ENCODE measurements at places on chromosomes 12 and 14.

- no peak for DNase-seq
Observed at GRCh38 chr12:51891843-51892242, 3.9 kb downstream of the ANKRD33 start.

DNA sequence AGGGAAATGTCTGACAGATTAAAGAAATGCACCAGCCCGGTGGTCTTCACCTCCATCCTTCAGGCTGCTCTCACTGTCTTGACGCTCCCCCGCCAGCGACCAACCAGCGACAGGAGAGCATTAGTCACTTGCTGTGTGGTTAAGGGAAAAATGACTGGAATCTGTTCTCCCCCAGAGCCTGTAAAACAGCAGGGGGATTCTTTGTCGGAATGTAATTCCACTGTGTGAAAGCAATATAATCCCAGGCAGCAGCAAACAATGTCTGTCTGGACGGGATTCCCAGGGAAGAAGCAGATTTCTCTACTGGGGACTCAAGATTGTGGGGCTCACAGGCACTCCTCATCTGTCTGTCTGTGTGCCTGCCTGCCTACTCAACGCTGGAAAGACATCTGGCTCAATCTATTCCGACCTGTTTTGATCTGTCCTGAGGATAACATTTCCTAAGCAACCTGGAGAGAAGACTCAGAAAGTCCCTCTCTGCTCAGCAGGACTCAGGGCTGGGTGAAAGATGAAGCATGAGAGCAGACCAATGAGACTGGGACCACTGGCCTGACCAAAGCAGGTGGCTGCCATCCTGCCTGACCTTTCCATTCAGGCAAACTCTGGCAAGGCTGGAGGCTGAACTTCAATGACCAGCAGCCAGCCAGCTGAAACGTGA is 54.6 kb downstream of the NUAK1 start:
- DNase-seq = peak; percentile 75

GRCh38 chr14:51957950-51958349 is 31.4 kb upstream of the RTRAF start:
- no peak for DNase-seq

GRCh38 chr14:73723406-73723796 is 9.2 kb upstream of the PNMA1 start:
- DNase-seq = peak; percentile 53

GRCh38 chr12:26906704-26907103 is 31.1 kb downstream of the INTS13 start:
- no peak for DNase-seq

- no peak for DNase-seq
Observed at GRCh38 chr14:65096323-65097089, 5.8 kb downstream of the MAX start.

- DNase-seq = no peak
Observed at GRCh38 chr12:111074559-111074958, 154.2 kb upstream of the MYL2 start.

DNA sequence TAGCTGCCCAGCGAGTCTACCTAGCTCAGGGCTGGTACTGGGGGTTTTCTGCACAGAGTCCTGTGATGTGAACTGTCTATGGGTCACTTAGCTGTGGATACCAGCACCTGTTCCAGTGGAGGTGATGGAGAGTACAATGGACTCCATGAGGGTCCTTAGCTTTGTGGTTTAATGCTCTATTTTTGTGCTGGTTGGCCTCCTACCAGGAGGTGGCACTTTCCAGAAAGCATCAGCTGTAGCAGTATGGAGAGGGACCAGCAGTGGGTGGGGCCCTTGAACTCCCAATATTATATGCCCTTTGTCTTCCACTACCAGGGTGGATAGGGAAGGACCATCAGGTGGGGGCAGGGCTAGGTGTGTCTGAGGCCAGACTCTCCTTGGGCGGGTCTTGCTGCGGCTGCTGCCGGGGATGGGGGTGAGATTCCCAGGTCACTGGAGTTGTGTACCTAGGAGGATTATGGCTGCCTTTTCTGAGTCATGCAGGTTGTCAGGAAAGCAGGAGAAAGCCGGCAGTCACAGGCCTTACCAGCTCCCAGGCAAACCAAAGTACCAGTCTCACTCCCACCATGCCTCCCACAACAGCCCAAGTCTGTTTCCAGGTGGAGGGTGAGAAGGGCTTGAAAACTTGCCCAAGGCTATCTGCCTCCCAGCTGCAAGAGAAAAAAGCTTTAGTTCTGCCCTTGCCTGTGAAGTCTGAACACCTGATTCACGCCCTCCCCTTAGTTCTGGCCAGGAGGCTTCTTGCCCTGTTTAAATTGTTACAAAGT is 163.0 kb upstream of the NUDT4 start:
- no peak for DNase-seq

- DNase-seq = no peak
Observed at GRCh38 chr12:71024827-71025226, 104.3 kb upstream of the PTPRR start.

DNA sequence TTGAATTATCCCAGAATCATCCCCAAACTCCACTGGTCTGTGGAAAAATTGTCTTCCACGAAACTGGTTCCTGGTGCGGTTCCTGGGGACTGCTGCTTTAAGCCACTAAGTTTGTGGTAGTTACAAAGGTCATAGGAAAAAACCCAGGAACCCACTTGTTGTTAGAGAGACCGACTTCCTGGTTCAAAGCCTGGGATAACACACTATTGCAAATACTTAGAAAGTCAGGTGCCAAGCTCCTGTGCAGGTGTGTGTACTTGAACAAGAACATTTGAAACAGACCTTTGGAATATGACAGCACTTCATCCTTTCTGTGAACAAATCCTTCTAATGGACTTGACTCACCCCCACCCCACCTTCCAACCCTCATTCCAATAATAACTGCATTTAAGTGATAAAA is 519.6 kb downstream of the GLT1D1 start:
- DNase-seq = no peak

DNA sequence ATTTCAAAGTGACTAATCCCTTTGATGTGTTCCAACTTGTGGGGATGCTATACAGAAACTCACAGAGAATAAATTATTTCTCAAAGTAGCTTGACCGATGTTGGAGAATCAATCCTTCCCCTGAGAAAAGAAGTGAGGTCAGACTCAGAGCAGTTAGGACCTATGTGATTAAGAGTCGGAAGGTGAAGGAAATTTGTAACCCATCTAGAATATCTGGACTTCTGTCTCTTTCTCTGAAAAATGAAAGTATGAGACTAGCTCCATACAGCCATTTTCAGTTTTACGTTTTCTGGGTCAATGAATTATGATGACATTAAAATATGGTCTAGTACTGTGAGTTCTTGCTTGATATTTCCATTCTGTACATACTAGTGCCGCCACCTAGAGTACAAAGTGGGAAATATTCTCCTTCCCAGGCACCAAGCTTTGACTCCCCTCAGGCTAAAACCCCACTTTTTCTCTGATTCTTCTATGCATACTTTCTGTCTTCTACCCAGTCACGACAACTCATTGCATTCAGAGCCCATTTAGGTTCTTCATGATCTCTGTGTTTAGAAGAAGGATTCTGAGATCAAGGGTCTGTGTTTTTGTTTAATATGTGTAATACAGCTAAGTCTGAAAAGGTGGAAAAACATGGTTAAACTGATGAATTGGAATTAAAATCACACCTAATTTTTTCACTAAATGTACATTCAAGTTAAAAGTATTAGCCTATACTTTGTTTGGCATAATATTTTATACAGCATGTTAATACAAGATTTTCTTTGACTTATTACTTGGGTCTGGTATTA is 6.9 kb upstream of the NTS start:
- peak; percentile 70 for DNase-seq

DNA sequence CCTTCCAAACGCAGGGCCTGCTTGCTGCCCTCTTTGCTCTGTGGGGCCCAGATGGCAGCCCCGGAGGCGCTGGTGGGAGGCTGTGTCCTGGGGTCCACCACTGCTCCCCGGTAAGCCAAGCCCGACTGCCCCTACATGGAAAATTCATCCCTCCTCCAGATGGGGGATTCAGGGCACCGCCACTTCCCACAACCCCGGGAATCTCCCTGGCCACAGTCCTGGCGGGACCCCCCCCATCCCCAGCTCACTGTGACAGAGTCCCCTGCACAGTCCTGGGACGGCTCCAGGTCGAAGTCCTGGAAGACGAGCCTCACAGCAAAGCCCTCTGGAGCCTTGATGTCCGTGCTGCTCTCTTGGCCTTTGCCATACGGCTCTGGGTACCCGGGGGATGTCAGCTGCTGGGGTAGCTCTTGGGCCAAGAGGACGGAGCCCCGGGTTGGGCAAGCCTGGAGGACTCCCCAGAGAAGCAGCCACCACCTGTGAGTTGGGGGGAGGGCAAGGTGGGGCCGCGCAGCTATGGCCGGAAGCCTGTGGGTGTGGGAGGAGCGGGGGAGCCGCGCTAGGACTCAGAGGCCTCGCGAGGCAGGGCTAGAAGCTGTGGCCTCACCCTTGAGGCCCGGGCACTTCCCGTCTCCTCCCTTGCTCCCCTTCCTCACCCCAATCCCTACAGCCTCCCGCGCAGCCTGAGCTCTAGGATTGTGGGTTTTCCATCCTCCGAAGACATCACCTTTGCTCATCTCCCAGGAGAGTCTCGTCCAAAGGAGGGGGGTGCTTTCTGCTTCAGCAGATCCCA is 815 bp downstream of the C1RL start:
- DNase-seq = peak; percentile 70

DNA sequence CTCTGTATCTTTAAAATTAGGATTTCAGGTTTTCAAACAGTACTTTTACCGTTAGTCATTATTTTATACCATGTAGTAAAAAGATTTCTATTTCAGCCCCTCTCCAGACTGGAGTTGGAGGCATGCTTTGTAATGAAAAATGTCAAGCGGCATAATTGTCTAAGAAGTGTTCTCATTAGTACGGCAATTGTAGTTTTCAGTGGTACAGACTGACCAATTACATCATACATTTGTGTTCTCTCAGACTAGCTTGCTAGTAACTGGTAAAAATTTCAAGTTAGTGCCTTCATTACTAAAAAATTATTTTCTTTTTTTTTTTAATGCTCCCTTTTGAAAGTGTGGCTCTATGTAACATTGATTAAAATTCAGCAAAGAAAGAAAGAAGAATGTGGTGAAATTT is 4.5 kb downstream of the USP30 start:
- no peak for DNase-seq

- no peak for DNase-seq
Observed at GRCh38 chr12:103529306-103529705, 33.5 kb upstream of the C12orf42 start.

DNA sequence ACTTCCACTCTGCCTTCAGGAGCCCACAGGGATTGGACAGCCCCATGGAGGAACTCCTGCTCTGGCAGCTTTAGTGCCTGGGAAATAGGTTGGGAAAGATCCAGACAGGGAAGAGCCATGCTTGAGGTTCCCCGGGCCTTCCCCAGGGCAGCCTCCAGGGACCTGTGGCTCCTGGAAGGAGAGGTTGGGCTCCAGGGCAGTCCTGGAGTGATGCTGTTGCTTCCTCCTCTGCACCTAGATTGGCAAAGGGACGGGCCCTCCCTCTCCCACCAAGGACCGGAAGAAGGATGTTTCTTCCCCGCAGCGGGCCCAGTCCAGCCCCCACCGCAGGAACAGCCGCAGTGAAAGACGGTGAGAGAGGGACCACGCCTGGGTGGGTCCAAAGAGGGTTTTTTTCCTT is 16.5 kb downstream of the VASH1 start:
- no peak for DNase-seq

- DNase-seq = no peak
Observed at GRCh38 chr14:50967790-50968189, 23.5 kb upstream of the PYGL start.

Data from Caki2 (cell line).